ENCODE measurements at places on chromosomes 6 and 20.

GRCh38 chr20:24341781-24342180 lies 127.6 kb upstream of the SYNDIG1 start:
- no peak for DNase-seq

DNA sequence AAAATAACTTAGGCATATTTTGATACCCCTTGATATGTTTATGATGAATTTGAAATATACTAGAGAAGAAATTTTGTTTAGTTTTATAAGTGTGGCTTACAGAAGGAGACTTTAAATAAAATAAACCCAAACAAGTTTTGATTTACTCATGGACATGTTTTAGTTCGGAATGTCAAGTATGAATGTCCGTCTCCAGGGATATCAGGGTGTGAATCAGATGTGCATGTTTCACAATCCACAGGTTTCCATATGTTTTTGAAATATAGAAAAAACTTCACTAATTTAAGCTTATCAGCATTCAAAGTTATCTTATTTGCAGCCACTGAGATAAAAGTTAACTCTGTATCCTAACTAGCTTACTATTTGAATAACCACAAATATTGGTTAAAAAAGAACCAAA lies 51.5 kb downstream of the PLCB1 start:
- no peak for DNase-seq

DNA sequence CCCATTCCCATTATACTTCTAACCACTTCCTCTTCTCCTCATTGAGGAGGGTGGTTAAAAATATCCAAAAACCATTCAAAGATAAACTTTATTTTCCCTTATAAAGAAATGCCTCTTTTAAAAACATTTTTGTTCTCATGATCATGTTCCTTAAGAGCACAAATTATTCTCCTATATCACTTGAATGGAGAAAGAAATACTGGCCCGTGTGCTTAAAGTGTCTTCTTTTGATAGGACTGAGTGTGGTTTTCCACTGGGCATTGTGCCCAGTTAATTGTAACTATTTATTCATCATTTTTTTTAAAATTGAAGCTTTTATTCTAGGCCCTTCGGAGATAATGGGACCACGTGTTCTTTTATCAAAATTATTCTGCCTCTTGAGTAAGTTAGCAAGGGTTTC lies 871.5 kb downstream of the QKI start:
- no peak for DNase-seq

GRCh38 chr6:149941583-149942460 lies at the start of gene ULBP2:
ULBP2 (plus strand) TSS chr6:149942014; CDS start chr6:149942073, 59 bp downstream.
- DNase-seq, result peak; percentile 82

DNA sequence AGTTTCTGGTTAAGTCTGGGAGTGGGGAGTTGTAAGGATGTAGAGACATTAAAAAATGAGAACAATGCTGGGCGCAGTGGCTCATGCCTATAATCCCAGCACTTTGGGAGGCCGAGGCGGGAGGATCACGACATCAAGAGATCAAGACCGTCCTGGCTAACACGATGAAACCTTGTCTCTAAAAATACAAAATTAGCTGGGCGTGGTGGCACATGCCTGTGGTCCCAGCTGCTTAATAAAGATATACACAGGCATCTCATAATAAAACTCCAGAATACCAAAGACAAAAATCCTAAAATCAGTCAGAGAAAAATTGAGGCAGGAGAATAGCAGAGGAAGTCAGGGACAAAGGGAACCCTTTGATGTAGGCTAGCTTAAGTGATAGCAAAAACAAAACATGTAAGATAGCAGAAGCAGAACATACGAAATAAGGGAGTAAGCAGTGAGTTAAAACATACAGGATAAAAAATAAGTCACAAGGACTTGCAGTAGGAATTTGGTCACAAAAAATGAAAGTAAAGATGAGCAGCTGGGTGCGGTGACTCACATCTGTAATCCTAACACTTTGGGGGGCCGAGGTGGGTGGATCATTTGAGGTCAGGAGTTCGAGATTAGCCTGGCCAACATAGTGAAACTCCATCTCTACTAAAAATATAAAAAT lies 23.6 kb downstream of the DDX43 start:
- DNase-seq, result no peak

GRCh38 chr6:121216928-121217327 lies 117.4 kb downstream of the TBC1D32 start:
- no peak for DNase-seq

DNA sequence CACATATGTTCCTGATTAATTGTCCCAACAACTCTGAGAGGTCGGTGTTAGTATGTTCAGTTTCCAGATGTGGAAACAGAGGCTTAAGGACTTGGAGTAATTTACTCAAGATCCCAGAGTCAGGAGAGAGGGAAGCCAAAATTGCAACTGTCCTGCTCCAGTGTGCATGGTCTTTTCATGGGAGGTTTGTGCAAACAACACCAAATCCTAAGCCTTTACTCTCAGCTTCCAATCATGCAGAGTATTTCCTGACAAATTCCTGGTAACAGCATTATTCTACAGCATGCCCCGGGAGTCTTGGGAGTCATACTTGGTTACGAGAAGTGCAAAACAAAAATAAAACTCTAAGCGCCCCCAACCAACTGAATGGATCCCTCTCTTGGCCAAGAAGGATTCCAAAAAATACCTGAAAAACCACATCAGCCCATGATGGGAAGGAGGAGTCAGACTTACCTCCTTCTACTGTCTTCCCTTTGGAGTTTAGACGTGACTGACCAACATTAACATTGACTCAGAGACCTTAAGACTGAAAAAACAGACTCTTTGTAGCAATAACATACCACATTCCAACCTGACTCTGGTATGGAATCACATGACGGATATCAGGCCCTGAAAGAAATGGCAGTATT lies 30.8 kb upstream of the PPP1R3G start:
- no peak for DNase-seq

GRCh38 chr20:25464501-25465242 lies 57.2 kb downstream of the GINS1 start:
- no peak for DNase-seq

DNA sequence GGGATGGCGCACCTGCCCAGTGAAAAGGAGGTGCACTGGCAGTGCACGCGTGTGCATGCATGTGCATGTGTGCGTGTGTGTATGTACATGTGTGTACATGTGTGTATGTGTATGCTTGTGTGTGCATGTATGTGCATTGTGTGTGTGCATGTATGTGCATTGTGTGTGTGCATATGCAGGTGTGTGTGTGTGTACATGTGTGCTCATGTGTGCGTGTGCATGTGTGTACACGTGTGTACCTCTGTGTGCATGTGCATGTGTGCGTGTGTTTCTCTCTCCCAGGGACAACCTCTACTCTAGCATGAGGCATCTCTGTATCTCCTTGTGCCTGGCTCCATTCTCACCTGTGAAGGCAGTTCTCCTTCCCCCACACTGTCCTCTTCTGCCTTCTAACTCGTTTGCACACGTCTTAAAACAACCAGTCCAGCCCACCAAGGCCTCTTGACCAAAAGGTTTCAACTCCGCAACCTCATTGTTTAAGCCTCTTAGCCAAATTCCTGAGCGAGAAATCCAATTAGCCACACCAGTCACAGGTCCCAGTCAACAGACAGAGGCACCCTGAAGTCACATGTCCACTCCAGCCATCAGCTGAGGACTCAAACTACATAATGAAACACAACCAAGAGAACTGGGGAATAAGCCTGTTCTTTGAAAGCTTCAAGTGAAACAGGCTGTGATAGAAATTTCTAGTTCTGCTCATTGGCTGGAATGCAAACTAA lies 103.5 kb upstream of the PTPRT start:
- no peak for DNase-seq

- no peak for DNase-seq
These were observed 22.4 kb upstream of the CST1 start for GRCh38 chr20:23773127-23773526.

- DNase-seq, result no peak
These were observed 18.1 kb upstream of the ZBP1 start for GRCh38 chr20:57638173-57638894.

GRCh38 chr20:13336308-13337089 lies 115.4 kb downstream of the ISM1 start:
- no peak for DNase-seq

DNA sequence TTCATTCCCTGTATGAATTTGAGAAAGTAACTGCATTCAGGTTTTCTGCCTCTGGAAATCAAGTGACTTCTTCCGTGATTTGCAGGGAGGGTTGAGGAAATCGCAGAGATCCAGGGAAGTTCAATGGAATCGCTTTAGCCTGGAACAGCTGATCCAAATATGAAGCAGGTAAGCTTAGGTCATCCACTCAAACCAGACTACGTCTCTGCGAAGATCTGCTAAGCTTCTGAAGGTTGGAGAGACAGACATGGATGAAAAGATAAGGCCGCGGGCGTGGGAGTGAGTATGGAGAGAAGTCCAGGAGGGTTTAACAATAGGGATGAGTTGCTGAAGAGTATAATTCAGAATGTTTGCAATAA lies 34.2 kb upstream of the BTN3A2 start:
- no peak for DNase-seq

DNA sequence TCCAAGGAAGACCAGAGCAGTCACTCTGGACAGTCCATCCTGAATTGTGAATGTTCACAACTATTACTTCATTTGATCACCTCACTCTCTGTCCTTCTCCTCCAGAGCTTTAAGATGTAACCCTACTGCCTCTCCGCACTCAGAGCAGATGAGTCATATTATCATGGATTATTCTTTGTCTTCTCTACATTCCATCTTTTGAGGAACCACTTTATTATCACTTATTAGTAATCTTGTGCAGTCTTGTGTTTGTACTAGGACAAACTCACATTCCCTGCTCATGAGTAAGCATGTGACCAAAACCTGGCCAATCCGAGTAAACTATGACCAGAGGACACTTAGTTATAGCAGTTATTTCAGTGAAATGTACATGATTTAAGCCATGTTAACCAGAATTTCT lies 401.5 kb upstream of the ADGRB3 start:
- DNase-seq, result no peak

- no peak for DNase-seq
These were observed 152.1 kb downstream of the KHDC1L start for GRCh38 chr6:73073238-73073637.

DNA sequence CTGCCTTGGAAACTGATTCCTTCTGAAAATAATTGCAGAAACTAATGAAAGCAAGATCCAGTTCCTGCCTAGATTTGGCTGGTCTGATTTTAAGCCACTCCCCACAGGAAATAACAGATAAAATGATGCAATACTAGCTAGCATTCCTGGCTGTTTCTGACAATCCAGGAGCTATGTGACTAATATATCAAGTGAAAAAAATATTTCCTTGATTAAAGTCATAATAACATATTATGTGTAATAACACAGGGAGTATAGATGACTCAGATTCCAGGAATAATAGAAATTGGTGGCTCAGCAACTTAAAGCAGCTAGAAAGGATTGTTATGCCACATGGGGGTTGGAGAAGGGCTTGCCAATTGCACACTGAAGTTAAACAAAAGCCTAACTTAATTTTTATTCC lies 182.7 kb upstream of the SALL4 start:
- no peak for DNase-seq

GRCh38 chr20:49982346-49983122 lies at the start of gene SNAI1:
SNAI1 (plus strand) TSS chr20:49982980; CDS start chr20:49983060, 80 bp downstream.
- peak; percentile 73 for DNase-seq

- DNase-seq, result no peak
These were observed 524.6 kb upstream of the CDH4 start for GRCh38 chr20:60727425-60727824.

GRCh38 chr6:163670336-163670735 lies 255.8 kb downstream of the QKI start:
- no peak for DNase-seq

- no peak for DNase-seq
These were observed 26.8 kb downstream of the METTL24 start for GRCh38 chr6:110331390-110331789.

DNA sequence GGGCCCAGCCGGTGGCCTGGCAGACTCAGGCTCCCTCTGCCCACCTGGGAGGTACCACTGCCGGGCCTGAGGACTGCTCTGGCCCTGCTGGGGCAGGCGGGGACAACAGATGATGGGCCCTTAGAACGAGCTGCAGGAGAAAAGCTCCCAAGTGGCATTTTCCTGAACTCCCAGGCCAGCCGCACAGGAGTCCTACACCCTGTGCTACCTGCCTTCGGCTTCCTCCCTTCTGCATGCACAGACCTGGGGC lies 41.3 kb downstream of the DSTN start:
- DNase-seq, result no peak

GRCh38 chr6:39400026-39400425 lies 77.5 kb upstream of the KCNK16 start:
- no peak for DNase-seq

- no peak for DNase-seq
These were observed 159.5 kb downstream of the LY86 start for GRCh38 chr6:6748001-6748400.

DNA sequence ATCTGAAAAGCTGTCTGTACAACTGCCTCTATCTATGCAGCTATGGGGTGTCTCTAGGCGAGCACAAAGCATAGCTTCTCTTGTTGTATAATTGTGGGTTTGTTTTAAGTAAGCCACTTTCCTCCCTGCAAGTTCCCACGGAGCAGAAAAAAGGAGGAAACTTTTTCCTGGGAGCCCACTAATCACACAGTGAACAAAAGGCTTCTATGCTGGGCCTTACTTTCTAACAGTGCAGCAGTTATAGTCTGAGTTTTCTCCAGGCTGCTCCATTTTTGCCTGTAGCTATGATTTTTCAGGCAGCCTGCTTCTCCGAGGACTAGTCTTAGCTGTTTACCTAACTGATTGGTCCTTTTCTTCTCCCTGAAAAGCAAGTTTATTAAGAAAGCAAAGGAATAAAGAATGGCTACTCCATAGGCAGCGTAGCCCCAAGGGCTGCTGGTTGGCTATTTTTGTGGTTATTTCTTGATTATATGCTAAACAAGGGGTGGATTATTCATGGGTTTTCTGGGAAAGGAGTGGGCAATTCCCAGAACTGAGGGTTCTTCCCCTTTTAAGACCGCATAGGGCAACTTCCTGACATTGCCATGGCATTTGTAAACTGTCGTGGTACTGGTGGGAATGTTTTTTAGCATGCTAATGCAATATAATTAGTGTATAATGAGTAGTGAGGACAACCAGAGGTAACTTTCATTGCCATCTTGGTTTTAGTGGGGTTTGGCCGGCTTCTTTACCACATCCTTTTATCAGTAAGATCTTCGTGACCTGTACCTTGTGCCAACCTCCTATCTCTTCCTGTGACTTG lies 84.3 kb downstream of the OPRM1 start:
- no peak for DNase-seq

DNA sequence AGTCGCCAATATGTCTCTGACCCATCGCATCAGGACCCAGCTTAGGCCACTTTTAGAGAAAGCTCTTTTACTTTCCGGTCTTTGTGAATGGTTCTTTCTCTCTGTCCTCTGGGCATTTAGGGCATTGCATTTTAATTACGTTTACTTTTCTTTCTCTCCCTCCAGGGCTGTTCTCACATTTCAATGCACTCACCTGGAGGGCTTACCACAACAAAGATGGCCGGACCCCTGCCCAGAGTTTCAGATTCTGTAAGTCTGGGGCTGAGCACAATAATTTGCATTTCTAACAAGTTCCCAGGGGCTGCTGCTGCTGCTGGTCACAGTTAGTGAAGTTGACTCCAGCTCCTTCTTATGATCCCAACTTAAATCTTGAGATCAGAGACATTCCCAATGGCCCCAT lies 3.0 kb downstream of the ANKRD66 start:
- DNase-seq, result no peak

GRCh38 chr20:32894026-32894483 lies 35.3 kb downstream of the EFCAB8 start:
- no peak for DNase-seq

- DNase-seq, result no peak
These were observed 7.1 kb upstream of the AP5S1 start for GRCh38 chr20:3812975-3813847.

All from stimulated activated CD4-positive, alpha-beta T cell treated with anti-CD3 and anti-CD28 coated beads, Interleukin-4, amount 100 ng/mL, for 4 hours (primary cell).